ENCODE measurements at places on chromosomes 12 and 14.

DNA sequence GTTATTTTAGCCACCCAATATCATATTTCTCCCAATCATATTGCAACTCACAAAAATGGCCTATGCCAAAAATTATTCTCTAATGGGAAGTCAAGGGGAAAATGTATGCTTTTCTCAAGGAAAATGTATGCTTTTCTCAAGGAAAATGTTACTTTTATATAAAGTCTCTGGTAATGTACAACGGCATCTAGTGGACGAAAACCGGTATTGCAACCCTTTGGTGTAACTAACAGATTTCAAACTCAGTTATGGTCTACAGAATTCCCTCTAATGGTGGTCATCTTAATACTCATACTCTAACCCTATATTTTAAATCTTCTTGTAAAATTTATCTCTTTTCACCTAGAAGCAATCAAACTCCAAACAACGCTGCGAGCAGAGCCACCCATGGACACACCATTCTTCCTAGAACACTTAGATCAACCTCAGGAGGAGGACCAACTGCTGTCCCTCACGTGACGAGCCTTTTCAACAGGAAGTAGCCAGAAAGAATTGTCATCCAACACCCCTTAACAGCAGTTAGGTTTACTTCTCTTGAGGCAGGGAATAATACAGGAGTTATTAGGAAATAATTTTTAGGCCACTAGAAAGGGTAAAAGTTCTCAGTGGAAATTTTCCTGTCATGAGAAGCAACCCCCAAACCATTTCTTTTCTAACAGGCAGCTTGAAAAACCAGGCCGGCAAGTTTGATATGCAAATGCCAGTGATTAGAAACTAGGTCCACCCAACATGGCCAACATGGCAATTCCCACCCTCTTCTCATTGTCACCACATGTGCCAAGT, 20.1 kb downstream of the APOBEC1 start:
- DNase-seq, result peak; percentile 54

- DNase-seq, result no peak
These were observed 28.5 kb upstream of the PNMA1 start for GRCh38 chr14:73742520-73743238.

DNA sequence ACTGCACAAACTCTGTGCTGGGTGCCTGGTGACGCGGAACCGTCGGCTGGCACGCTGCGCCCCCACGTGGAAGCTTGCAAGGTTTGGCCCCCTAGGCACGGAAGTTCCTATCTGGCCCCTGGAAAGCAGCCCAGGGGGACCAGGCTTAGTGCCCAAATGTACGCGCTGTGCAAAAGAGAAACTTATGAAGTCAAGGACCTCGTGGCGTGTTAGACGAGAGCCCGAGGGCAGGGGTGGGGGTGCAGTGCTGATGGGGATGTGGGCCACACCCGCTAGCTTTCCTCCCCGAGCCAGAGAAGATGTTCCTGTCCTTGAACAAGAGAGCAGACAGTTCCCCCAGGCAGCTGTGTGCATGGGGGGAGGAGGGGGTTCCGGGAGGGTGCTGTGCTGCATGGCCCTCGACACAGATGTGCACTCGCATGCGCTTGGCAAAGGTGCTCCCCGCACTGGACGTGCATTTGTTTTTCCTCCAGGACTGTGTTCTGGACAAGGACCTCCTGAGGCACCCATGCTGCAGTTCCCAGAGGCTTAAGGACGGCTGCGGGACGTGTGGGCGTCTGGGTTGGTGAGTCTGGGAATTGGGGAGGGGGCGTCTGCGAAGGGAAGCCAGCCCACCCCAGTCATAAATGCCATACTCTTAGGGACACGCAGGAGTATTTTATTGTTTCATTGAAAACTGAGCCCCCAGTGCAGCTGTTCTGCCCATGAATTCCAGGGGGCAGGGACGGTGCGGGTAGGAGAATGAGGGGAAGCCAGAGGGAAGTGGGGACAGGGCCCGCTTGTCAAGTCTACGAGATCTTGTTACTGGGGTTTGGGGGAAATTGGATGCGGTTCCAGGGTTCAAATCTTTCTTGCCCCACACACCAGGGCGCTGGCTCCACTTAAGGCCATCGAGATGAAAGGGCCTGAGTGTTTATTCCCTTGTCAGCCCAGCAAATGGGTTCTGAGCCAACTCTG, 80.0 kb downstream of the NTF3 start:
- peak; percentile 8 for DNase-seq

DNA sequence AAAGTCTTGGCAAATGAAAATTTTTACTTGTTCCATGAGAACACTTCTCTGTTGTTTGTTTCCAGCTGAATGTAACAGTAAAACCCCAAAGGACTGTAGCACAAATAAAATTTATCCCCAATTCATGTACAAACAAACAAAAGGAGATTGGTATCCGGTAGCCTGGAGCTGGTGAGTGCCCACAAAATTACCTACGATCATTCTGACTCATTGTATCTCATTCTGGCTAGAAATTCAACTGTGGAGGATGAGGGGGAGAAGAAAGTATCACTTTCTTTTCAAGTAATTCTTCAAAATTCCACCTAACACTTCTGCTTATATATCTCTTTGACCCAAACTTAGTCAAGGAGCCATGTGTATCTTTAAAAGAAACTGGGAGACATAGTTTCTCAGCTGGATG, 268.5 kb downstream of the ALG10B start:
- no peak for DNase-seq

DNA sequence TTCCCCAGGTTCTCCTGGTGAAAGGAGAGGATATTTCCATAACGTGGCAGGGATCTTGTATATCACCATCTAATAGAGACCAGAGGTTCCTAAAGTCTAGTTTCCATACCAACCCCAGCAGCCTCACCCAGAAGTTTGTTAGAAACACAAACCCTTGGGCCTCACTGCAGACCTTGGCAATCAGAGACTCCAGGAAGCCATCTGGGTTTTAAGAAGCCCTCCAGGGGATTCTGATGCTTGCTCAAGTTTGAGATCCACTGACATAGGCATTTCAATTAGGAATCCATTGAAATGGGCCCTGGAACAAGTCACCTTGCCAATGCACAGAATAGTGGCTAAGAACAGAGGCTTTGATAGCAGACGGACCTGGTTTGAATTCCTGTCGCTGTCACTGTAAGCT, 2.2 kb upstream of the CMKLR1 start:
- DNase-seq, result no peak

GRCh38 chr14:103606963-103607668, 21.9 kb upstream of the KLC1 start:
- DNase-seq, result peak; percentile 57

DNA sequence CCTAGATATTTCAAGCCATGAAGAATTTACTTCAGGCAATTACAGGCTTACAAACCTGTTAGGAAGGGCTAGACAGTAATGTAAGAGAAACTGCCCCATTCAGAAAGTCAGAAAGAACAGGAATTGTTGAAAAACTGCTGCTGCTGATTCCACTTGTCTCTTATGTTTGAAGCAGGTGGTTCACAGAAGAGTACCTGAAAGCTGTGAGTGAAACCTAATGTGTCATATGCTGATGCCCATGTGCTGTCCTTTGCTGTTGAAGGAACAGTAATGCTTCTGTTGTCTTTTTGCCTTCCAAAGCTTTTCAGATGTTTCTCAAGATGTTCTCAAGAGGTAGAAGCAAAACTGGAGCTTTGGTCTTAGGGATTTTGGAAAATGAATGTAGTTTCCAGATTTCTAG, 39.0 kb downstream of the MNAT1 start:
- no peak for DNase-seq

GRCh38 chr12:102643879-102644575, 163.7 kb upstream of the IGF1 start:
- no peak for DNase-seq

DNA sequence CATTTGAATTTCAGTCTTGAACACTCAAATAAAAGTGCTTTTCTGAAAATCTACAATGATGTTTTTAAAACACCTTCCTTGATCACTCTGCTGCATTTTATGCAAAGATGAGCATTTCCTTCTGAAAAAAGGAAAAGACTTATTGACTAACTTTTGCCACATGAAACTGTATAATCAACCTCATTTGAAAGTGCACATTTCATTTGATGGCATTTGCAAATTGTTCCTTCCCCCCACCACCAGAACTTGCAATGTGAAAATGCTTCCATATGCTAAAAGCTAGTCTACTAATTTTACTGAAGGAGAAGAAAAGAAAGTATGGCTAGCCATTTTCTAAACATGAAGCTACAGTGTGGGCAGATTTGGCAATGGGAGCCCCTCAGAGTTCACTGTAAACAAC, 159.2 kb downstream of the RAD51B start:
- DNase-seq, result no peak

- DNase-seq, result no peak
These were observed 23.7 kb upstream of the TUBA1A start for GRCh38 chr12:49212572-49212971.

DNA sequence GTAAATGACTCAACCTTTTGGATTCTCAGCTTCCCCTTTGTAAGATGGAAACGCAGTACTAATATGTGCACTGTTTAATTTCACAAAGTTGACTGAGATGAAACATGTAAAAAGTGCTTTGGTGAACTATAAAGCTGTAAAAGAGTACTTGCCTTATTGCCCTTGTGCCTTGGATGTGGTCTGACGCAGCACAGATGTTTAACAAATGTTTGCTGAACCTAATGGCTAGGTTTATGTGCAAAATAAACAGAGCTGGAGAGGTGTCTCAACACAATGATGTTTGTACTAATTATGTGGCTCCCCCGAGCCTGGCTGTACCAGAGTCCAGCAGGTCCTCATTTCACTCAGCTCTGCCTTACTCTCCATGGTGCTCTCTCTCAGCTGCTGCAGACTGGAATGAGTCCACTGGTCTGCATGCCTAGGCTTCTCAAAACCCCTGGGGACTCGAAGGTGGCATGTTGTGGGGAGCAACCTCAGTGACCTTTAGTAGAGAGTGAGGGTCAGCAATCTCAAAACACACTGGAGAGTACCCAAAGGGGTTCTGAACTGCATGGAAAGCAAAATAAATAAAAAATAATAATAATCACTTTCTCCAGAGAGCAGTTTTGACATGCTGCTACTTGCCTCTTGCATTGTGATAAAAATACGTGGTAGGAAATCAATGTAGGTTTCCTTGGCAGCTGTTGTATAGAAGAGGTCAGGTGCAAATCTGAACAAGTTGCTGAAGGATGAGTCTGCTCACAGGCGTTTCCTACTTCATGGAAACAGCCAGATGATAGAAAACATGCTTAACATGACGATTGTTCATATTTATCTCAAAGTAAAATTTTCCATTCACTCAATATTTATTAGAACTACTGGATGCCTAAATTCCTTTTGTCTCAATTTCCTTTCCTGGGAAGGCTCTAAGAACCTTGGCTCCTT, 8.5 kb upstream of the AMIGO2 start:
- DNase-seq, result no peak

DNA sequence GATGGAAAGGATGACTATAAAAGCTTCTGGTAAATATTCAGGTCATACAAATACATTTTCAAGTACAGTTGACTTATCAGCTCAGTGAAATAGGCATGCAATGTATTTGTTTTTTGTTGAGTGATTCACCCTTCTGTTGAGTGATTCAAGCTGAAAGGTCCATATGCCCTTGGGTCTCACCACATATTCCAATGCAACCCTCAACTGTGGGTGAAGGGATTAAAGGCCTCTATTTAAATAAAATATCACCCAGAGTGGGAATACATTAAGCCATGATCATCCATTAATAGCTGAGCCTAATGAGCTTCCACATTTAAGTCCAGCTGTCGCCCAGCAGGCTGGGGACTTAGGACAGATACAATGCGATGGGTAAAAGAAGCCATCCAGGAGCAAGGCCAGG, 120.2 kb downstream of the CRACR2A start:
- no peak for DNase-seq

DNA sequence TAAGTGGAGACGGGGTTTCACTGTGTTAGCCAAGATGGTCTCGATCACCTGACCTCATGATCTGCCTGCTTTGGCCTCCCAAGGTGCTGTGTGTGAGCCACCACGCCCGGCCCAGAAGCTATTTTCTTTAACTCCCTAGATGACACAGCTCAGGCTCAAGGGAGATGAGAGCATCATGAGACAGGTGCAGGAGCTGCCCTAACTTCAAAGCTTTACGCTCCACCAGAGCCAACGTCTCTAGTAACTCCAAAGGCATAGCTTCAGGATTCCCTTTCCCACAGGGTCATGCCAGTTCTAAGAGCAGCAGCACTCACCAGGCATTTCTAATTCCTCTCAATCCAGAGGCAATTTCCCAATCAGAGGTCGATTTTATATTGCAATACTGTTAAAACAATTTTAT, 21.0 kb downstream of the NDUFA12 start:
- DNase-seq, result no peak

GRCh38 chr12:75986001-75986746, 45.4 kb downstream of the PHLDA1 start:
- peak; percentile 79 for DNase-seq

DNA sequence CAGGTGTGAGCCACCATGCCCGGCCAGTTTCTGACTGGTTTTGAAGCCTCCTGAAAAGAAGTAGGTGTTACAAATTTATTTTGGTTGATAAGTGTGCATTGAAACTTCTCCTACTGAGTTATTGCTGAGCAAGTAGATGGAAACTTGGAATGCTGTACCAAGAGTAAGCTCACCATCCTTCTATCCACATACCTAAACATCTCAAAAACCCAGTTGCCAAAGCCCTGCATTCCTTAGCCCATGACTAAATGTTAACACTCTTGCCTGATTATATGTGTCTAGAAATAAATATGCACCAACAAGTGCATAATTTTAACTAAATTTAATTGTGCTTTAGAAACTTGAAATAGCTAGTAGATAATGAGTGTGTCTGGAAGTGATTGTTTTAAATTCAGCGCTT, 357.8 kb downstream of the DUSP6 start:
- no peak for DNase-seq

- no peak for DNase-seq
These were observed 566.4 kb upstream of the FLRT2 start for GRCh38 chr14:84963518-84963917.

- no peak for DNase-seq
These were observed 57.4 kb downstream of the FUT8 start for GRCh38 chr14:65469903-65470302.

DNA sequence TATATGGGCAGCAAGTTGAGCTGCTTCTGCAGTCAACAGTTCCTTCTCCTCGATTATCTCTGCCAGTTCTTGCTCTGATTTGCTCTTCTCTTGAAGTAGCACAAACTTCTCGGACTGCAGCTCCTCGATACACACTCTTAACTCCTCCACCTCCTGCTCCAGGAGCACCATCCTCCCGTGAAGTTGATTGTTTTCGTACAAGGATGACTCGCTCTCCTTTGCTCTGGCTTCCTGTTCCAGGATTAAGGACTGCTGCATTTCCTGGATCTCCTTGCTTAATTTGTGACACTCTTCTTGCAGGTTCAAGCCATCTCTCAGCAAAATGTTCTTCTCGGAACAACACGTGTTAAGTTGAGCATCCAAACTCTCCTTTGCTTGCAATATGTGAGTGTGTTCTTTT, 56.2 kb upstream of the VPS33A start:
- no peak for DNase-seq

- DNase-seq, result no peak
These were observed 23.1 kb downstream of the ANG start for GRCh38 chr14:20711685-20712084.

DNA sequence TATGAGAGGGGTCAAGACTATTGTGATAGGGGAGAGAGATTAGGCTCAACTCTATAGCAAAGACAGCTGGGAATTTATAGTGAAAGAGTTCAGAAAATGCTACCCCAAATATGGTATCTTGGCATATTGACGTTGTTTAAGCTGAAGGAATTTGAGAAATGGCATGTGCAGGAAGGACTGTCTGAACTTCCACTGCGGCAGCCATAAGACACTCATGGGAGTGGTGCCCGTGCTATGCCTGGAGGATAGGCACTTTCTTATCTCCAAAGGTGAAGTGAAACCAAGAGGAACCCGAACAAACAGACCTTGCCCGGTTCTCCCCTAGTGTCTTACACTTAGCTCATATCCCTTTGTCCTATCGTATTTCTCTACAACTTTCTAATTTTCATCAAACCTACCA, 390.3 kb downstream of the TMTC2 start:
- DNase-seq, result no peak

Measured in COLO829 (cell line).